ENCODE measurements at places on chromosomes 2 and 18. TPM values are rescaled to one million over a fixed set of nuclear protein-coding genes. Genes with fewer than 3 reads are reported as not detected.

The MYOM1 gene
- 1.6 TPM for total RNA-seq

The B3GNT7 gene
- 0.65 TPM for total RNA-seq

The DES gene
- under 0.01 TPM for total RNA-seq

The KIF1A gene
- total RNA-seq: under 0.01 TPM

The NOP58 gene
- total RNA-seq: 37.7 TPM

The ATG16L1 gene
- 33.8 TPM for total RNA-seq

The KCNS3 gene
- 0.11 TPM for total RNA-seq

All from placental epithelial cell (primary cell).